ENCODE measurements at places on chromosomes 11 and 22. TPM values are rescaled to one million over a fixed set of nuclear protein-coding genes. Genes with fewer than 3 reads are reported as not detected.

Gene SPTBN2
- 0.95 TPM for total RNA-seq

DNA sequence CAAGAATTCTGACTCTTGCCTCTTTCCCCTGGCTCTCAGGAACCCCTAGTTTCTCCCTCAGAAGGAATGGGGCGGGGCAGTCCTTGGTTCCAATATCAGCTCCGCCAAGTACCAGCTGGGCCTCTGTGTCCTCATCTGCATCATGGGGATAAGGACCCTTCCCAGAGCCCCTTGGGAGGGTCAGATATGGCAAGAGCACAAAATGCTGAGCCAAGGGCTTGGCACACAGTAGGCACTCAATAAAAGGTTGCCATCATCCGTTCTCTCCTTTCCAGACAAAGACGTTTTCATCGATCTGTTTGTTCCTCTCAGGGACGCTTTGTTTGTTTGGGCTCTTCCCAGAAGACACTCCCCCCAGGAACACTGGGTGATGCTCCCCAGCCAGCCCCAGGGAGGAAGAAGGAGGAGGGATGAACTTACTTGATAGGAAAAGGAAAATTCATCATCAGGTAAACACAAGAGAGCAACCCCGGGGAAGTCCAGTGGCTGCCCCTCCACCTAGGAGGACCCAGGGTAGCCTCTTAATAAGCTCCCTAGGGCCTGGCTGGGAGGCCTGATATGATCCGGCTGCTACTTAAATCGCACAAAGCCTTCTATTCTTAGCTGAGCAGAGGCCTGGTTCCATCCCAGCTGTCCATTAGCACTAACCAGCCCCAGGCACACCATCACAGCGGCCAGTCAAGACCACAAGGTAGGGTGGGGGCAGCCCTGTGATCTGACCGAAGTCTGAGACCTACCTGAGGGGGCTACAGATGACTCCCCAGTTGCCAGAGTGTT, 19.6 kb downstream of the GDPD5 start:
- DNase-seq = no peak

Gene DSCAML1
- 0.22 TPM for total RNA-seq

Gene ENTHD1
- not detected for total RNA-seq

DNA sequence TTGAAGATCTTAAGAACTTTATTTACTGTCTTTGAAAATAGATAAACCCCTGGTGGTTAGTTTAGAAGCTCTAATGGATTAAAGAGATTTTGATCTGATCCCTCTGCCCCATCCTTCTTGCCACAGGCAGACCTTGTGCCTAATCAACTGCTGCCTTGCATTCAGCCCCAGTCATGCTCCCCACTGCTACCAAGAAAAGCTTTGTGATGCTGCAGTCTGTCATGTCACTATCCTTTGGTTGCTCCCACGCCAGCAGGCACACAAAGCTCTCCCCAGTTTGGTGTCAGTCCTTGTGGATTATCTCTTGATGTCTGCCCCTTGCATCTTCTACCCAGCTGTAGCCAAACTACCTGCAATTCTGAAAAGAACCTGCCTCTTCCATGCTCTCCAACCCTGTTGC, 112.2 kb downstream of the MTNR1B start:
- DNase-seq = no peak

Gene OR51B5
- total RNA-seq = not detected

GRCh38 chr11:23284631-23285030, 424.4 kb upstream of the CCDC179 start:
- no peak for DNase-seq

Gene LYVE1
- 106 TPM for total RNA-seq

- DNase-seq = no peak
Observed at GRCh38 chr22:31841078-31841827, 87.4 kb downstream of the DEPDC5 start.

- DNase-seq = no peak
Observed at GRCh38 chr22:36081023-36081431, 52.4 kb upstream of the RBFOX2 start.

DNA sequence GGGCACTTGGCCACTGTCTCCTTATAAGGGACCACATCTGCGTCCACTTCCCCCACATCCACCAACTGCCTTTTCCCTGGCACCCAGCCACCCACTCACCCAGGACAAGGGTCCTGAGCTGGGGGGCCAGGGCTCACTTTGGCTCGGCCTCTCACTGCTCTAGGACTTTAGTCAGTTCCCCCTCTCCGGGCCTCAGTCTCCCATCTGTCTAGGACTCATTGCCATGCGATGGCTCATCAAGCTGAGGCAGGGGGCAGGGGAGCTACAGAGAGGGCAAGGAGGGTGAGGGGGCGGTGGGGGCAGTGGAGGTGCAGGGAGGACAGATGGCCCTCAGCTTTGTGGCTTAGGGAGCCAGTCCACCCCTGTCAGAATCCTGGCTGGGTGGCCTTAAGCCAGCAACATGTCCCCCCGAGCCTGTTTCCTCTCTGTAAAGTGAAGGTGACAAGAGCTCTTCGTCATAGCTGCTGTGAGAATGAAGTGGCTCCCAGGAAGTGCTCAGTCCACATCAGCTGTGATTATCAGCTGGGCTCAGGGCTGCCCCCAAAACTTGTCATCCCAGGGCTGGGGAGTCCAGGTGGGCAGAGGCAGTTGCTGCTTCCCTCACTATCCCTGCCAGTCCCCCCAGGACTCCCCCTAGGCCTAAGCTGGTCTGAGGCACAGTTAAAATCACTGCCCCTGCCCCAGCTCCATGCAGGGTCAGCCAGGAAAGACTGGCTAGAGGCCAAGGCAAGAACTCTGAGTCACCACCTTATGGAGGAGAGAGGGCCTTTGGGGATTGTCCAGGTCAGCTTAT, 14.9 kb downstream of the RAC2 start:
- DNase-seq = no peak

DNA sequence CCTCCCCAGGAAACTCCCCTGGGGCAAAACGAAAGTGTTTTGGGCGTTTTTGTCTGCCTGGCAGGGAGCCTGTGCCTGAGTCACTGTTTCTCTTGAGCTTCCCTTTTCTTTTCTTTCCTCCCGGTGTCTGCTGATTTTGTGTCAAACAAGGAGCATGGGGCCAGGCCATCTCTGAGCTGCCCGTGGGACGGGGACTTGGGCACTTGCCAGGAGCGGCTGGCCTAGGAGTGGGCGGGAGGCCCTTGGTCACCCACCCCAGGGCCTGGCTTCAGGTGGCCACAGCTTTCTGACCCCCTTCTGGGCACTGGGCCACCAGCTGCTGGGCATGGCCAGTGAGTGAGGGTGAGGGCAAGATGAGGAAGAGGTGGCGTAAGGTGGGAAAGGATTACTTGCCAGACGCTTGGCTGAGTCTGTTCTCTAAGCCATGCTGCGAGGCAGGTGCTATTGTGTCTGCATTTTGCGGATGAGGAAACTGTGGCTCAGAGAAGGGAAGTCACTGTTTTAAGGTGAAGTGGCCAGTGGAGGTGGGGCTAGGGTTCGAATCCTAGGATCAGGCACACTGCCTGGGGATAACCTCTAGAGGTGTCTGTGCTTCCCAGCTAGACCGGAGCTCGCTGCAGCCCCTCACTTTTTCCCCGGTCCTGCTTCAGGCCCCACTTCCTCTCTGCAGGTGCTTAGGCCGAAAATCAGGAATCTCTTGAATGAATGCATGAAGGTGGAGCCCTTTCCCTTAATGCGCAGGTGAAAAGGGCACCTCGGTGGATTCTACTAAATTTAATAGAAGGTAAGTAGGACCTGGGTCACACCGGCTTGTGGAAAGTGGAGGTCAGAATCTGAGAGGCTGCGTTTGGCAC, 7.8 kb upstream of the NFAM1 start:
- peak; percentile 76 for DNase-seq

DNA sequence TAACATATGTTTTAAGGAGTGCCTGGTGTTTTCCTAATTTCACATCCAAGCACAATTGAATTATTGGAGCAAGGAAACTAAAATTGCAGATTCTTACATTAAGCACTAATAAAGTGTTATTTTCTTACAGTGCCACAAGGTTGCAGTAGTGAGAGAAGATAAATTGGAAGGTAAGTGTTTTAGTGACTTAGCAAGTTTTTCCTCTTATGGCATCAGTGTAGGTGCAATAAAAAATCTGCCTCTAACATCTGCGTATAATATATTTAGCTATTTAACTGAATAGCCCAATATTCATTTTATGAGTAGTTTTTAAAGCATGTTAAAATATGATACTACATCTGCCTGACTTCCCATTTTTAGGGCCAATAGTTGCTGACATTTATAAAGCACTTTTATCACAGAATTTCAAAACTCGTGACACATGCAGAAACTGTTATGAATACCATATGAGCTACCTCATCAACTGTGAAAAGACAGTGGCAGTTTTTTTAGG, 19.0 kb downstream of the POLD3 start:
- no peak for DNase-seq

Gene DEPDC7
- 0.49 TPM for total RNA-seq

- no peak for DNase-seq
Observed at GRCh38 chr22:47401976-47402770, 639.7 kb downstream of the TBC1D22A start.

GRCh38 chr11:59417023-59417422, 9.2 kb downstream of the OR5A2 start:
- DNase-seq = no peak

DNA sequence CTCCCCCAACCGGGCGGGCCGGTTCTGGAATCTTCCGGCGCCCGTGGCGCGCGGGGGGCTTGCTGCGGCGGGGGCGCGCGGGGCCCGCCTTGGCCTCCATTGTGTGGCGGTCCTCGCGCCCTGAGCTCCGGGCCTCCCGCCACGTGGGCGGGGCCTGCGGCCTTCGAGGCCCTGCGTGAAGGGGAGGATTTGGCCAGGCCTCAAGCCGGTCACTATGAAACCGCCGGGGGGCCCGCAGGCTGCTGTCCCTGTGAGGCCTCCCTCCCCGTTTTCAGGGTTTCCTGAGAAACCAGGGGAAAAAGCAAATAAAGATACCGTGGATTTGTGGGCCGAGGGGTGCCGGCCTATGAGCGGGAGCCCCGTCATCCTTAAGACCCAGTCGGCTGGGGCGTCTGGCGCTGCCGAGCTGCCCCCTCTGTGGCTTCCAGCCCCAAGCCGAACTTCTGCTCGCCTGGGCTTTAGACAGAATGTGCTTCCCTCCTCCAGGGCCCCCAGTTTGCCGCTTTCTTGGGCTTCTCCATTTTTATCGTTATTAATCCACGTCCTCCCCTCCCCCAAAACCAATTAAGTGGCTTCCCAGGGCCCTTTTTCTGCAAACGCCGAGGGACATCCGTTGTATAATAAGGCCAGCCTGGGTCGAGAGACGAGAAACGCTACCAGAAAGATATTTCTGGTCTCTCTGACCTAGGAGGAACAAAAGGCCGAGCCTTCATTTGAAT, 602 bp downstream of the EWSR1 start:
- DNase-seq = peak; percentile 86

Gene MICAL2
- 42.0 TPM for total RNA-seq

DNA sequence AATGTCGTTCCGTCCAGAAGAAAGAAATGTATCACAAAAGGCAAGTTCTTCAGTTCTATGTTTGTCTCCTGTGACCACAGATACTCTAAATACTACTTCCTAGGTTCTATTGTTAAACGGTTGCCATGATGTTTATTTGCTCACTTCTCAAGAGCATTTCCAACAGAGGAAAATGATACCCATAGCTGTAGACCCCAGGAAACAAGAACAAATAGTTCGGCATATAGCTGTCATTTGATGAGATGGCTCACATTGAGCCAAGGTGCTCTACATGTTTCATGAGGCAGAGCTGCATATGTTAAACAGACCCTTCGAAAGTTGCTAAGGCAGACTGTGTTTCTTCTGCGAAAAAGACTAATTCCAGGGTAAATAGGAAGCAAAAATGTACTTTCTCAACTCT, 15.4 kb upstream of the ANGPTL5 start:
- DNase-seq = no peak

GRCh38 chr11:111983187-111983986, 41.8 kb upstream of the DLAT start:
- DNase-seq = no peak

DNA sequence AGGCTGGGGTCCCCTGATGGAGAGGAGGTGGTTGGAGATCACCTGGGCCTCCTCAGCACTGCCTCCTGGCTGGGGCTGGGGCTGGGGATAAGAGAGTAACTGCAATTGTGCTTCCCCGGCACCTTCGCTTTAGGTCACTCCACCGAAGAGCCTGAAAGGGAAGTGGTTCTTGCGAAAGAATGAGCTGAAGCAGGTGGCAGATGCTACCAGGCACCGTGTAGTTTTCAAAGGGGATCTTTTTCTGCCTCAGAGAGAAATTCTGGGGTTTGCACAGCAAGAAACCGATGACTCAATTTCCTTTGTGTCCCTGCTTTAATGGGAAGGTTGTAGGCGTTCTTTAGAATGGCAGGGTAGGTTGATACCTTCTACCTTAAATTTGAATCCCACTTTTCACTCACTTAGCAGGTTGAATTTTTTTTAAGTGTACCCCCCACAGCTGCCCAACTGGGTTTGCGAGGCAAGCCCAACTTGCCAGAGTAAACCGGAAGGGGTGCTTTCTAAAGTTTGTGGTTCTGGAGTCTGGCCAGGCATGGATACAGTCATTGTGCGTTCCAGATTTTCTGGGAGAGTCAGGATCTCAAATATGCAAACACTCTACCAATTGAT, 5.3 kb downstream of the CD44 start:
- no peak for DNase-seq

DNA sequence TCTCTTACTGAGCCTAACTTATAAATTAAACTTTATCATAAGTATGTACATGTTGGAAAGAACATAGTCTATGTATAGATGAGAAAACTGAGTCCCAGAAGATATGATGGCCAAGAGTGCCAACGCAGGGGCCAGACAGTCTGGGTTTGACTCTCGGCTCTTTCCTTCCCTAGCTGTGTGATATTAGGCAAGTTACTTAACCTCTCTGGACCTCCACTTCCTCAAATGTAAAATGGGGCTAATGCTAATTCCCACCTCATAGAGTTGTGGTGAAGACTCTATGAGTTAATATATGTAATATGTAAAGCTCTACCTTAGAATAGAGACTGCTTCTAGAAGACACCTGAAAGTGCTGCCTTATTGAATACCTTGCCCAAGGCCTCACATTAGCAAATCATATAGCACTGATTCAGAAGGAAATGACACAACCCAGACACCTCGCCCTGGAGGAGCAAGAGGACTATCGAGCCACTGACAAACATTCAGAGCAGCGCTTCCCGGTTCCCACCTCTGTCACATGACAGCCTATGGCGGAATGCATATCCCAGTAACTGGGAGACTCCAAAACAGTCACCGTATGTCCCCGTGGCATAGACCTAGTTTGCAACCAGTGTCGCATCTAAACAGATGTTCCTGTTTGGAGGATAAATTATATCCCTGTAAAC, 11.3 kb upstream of the CCDC86 start:
- DNase-seq = no peak

DNA sequence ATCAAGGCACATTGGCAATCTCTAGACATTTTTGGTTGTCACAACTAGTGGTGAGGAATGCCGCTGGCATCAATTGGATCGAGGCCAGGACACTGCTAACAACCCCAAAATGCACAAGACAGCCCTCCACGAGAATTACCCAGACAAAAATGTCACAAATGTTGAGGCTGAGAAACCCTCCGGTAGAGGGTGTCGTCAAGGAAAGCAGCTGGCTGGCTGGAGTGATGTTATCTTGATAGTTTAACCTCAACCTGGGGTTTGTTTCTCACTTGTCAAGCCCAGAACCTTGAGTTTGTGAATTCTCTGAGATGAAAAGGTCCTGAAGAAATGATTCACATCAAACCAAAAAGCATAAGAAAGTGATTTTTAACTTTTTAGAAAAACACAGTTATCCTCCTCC, 21.1 kb upstream of the TMPRSS13 start:
- DNase-seq = no peak

- no peak for DNase-seq
Observed at GRCh38 chr22:42528591-42529307, 9.2 kb upstream of the RRP7A start.

- peak; percentile 46 for DNase-seq
Observed at GRCh38 chr11:117205211-117205818, 6.1 kb downstream of the TAGLN start.

All from Right ventricle myocardium inferior (tissue), 1 donor.